ENCODE measurements at places on chromosomes 1 and 21.

- no peak for DNase-seq
These were observed 83.5 kb downstream of the KCTD3 start for GRCh38 chr1:215650446-215651149.

DNA sequence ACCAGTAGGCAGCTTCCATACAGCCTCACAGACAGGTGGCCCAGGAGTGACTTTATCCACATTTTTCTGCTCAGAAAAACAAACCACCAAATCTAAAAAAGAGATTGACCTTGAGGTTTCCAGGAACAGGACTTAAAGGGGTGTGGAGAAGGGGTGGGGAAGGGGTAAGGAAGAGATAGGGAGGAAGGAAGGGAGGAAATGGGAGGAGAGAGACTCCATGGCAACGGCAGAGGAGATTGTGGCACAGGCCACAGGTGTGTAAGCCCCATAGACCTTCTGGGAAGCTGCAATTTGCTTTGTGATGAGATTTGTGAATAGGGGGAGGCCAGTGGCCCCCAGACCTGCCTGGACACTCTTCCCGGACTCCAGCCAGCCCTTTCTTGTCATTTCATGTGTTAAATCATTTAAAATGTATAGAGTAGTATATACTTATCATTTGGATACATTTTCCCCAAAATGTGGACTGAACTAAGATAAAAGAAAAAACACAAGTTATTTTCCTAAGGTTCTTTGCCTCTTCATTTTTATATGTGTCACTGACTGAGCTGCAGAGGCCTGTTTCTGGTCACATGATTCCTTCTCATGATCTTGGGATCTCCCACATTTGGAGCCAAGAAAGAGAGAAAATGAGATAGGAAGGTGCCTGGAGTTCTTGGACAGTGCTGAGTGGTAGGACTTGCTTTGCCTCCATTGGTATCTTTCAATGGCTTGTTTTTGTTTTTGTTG lies 55.5 kb downstream of the CLIC6 start:
- DNase-seq, result no peak

DNA sequence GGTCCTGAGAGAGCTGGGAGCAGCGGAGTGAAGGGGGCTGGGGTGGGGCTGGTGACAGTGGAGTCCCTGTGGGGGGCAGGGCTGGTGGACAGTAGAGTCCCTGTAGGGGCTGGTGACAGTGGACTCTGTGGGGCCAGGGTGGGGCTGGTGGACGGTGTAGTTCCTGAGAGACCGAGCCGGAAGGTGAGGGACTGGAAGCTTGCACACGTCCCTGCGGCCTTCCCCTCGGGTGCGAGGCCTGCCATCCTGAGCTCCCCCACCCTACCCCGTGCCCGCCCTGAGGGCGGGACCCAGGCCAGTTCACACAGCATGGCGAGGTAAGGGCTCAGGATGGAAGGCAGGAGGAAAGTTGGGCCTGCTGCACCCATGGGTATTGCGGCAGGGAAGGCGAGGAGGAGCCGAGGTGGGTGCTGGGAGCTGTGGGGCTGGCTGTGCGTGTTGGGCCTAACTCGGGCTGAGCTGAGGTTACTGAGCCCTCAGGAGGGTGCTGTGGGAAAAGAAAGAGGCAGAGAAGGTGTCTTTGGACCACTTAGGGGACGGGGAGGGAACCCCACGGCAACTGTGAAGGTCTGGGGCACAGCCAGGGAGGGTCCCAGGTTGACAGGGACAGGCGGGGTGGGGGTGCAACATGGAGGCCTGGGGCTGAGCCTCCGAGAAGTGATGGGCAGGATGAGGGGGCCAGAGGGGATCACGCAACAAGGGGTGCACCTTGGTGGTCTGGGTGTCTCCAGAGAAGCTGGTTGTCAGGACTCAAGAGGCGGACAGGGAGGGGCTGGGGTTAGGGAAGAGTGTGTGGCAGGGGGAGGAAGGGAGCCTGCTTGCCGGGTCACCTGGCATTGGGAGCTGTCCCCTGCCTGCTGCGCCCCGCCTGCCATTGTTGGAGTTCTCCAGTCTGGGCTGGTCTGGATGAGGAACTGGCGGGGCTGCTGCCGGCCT lies 60.8 kb downstream of the PRKCZ start:
- no peak for DNase-seq

DNA sequence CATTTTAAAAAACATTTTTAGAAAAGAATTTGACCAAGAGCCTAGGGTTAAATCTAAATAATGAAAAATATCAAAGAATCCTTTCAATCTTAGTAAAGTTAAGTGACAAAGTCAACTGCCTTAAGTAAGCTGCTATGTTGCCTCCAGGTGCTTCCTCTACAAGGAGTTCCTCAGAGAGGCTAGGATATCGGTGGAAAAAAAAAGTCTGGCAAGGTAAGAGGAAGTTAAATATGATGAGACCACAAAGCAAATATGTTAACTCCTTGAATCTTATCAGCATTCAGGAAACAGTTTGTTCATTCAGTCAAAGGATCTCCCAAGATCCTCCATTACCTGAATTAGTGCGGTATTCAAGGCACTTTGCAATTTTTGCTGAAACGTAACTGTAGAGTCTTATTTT lies 563.5 kb downstream of the PTPRC start:
- DNase-seq, result no peak

DNA sequence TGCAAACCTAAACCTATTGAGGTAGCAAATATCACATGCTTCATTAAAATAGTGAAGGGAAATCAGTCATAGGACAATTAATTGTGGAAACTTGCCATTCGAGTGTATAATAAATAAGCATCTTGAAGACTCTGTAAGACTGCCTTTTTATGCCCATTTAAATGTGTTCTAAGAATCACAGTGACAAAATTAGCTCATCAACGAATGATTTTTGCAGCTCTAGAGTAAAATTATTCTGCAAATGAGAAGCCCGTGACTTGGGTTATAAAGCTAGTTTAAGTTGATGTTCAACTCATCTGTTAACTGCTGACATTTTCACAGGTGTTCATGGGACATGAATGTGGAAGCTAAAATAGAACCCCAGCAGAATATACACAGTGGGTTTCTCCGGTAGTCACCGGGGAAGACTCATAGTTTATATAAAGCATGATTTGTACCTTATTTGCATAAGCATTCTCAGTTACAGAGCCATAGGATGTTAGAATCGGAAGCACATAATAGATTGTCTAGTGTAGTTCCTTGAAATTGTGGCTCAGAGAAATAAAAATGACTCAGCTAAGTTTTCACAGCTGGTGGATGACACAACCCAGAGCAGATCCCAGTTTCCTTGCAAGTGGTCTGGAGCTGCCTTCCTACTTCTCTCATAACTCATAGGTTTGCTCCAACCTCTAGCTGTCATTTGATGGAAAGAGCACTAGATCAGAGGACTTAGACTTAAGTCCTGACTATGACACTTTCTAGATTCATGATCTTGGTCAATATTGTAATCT lies 107.3 kb downstream of the UCHL5 start:
- no peak for DNase-seq

DNA sequence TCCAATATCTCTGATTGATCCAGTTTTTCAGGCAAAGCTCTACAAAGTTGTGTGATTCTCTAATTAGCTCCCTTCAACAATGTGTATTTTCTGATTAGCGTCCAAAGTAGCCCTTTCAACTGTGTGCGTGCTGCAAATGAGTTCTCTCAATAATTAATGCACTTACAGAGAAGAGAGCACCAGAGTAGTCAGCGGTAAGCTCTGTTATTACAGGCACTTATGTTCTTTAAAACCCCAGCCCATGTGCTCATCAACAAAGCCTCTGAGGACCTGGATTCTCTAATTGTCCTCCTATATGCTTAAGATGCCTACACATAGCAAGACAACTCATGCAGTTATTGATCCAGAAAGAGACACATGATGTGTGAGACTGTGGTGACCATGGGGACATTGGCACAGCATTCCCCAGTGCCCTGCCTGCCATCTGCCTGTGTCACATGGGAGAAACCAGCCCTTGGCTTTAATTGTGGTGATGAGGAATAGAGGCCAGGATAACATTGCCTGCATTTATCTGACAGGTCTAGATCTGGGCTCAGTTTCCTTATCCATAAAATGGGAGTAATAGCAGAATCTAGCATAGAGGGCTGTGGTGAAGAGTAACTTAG lies 151.7 kb downstream of the PCP4 start:
- DNase-seq, result no peak

GRCh38 chr21:41536076-41536826 lies 28.3 kb upstream of the TMPRSS2 start:
- no peak for DNase-seq

DNA sequence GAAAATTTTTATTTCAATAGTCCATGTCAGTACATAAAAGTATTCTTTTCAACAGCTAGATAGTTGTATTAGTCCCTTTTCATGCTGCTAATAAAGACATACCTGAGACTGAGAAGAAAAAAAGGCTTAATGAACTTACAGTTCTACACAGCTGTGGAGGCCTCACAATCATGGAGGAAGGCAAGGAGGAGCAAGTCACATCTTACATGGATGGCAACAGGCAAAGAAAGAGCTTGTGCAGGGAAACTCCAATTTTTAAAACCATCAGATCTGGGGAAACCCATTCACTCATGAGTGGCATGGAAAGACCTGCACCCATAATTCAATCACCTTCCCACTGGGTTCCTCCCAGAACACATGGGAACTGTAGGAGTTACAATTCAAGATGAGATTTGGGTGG lies 50.7 kb downstream of the PTGFR start:
- DNase-seq, result no peak

DNA sequence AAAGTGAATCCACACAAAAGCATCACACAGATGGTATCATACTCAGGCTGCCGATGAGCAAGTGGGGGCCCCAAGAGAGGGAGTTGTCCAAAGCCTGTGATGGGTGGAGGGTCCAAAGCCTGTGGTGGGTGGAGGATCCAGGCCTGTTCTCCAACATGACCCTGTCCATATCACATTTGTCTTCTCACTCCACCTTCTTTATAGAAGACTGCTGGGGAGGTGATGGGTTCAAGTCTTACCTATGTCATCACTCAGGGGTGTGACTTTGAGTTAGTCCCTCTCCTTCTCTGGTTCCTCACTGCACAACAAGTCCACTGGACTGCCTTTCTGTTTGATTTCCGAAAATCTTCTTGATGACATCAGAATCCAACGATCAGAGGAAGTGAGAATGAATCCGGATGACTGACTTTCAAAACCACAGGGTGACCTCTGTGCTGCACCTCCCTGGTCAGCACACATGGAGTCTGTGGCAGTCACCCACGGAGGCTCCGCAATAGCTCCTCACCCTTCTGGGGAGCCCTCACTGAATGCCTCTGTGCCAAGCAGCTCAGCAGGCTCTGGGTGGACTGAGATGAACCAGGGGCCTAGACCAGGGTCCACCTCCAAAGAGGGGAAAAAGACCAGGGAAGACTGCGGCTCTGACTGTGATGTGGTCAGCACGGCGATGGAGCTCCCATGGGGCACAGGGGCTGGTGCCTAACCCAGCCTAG lies 166.8 kb downstream of the HIVEP3 start:
- no peak for DNase-seq

DNA sequence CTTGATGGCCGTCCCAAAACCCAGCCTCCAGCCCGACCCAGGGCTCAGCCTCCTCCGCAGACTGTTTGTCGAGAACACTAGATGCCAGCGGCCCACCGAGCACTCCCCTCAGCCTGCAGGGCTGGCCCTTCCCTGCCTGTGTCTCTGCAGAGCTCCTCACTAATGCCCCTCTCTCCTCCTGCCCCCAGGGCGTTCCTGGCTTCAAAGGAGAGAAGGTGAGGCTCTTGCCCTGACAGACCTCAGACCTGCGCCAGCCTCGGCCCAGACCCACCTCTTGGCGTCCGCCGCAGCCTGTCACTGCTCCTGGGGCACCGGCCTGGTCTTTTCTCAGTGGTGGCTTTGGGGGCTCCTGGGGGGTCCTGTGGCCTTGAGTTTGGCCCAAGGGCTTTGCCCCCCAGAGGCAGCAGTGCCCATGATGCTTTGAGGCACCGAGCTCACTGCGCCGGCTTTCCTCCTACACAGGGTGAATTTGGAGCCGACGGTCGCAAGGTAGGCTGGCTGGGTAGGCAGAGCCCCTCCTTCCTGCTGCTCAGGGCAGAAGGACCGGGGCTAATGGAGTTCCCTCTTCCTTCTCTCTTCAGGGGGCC lies 18.4 kb downstream of the COL6A2 start:
- peak; percentile 2 for DNase-seq

GRCh38 chr1:212601524-212601923 lies 7.0 kb upstream of the ATF3 start:
- no peak for DNase-seq

- DNase-seq, result no peak
These were observed 6.1 kb upstream of the C4BPA start for GRCh38 chr1:207097871-207098324.

- DNase-seq, result no peak
These were observed 40.6 kb downstream of the MAPKAPK2 start for GRCh38 chr1:206725109-206725963.

DNA sequence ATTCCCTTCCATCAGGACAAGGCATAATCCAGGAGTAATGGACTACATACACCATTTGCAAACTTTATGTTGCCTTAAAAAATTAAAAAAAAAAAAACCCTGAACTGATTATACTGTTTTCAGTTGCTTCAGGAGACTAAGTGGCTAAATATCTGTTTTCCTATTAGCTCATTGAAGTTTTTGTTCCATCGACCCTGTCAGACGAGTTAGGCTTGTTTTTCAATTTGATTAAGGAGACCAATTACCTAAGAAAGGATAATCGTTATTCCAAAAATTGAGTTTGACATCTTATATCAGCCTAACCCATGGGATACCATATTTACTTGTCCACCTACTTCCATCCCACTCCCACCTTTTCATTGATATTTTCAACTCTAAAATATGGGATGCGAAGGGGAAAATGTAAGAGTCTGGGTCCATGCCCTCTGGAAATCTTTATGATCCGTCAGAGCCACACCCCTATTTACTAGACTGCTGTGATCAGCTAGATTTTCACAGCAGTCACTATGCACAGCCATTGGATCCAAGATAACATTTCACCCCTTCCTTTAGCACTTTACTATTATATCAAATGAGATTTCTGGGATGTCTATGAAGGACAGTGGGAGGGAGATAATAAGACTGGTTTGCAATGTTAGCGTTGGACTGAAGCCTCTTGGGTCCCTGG lies 41.0 kb downstream of the IL12RB2 start:
- no peak for DNase-seq

DNA sequence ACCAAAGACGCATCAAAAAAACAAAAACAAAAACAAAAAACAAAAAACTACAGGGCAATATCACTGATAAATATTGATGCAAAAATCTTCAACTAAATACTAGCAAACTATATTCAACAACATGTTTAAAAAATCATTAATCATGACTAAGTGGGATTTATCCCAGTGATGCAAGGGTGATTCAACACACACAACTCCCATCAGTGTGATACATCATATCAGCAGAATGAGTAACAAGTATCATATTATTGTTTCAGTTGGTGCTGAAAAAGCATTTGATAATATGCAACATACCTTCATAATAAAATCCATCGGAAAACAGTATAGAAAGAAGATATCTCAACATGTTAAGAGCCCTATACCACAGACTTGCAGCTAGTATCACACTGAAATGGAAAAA lies 953.0 kb downstream of the AMY1C start:
- no peak for DNase-seq

GRCh38 chr1:8028571-8028910 lies 2.4 kb upstream of the ERRFI1 start:
- no peak for DNase-seq

All from T-helper 2 cell (primary cell).